ENCODE measurements at places on chromosomes 3 and 15. TPM values are rescaled to one million over a fixed set of nuclear protein-coding genes. Genes with fewer than 3 reads are reported as not detected.

The ZNF148 gene
- polyA plus RNA-seq = 24.0 TPM

The FAM107A gene
- polyA plus RNA-seq = 4.1 TPM

The ABI3BP gene
- polyA plus RNA-seq = 122 TPM

The CPLX3 gene
- polyA plus RNA-seq = not detected

The HDC gene
- polyA plus RNA-seq = not detected

The CCNDBP1 gene
- polyA plus RNA-seq = 43.3 TPM

Data from small intestine (tissue), 16 donors.